Left lung (tissue), 14 donors: ENCODE measurements at places on chromosomes 7 and 10. TPM values are rescaled to one million over a fixed set of nuclear protein-coding genes. Genes with fewer than 3 reads are reported as not detected.

AMZ1 gene
- total RNA-seq: 0.13 TPM

TSPAN13 gene
- 121 TPM for total RNA-seq

BMPER gene
- 7.4 TPM for total RNA-seq

DNA sequence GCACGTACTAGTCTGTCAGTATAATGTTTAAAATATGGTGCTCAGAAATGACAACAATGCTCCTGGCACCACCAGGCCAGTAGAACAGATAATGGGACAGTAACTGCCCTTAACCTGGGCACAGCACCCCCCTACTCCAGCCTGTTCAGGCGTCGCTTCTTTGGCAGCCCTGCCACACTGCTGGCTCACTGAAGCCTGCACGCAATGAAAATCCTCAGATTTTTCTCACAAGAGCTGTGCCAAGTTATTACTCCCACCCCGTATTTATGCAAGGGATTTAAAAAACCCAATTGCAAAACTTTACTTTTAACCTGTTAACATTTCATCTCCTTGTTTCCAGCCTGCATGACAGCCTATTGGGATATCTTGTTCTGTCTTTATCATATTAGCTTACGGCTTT lies 56.6 kb upstream of the LAMB1 start:
- H3K4me1 ChIP-seq: peaks cover 2% of the 10 kb centered on the region
- H3K4me3 ChIP-seq: no peak overlapping the region
- H3K27me3 ChIP-seq: no peaks in the 10 kb centered on the region
- no peak overlapping the region for H3K27ac ChIP-seq

DNA sequence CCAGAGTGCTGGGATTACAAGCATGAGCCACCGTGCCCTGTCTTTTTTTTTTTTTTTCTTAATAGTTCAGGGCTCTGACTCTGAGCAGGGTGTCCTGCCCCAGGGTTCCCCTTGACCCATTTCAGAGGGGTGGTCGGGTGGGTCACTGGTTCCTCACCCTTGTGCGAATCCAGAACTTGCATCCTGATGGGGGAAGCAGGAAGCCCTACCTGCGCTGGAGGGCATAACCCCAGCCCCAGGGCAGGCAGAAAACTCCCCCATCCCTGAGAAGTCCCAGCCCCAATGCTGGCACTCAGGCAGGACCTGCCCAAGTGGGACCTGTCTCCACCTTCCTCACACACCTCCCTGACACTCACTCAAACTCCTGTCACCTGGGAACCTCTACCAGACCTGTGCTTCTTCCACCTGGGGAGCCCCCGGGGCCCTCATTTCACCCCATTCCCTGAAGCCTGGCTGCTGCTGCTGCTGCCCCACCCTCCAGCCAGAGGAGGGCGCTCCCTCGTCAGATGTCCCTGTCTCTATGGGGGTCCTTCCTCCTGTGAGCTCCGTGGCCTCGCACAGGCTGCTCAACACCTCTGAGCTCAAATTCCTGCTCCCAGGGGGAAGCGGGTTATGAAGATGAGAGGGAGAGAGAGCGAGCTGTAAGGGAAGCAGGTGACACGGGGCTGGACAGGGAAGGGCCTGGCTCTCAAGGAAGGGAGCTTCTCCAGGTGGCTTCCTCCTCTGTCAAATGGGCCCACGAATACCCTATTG lies 15.1 kb upstream of the ZNF273 start:
- peak overlapping the region; percentile 48 for H3K4me3 ChIP-seq
- no peak for DNase-seq
- H3K27ac ChIP-seq: no peak overlapping the region
- H3K4me1 ChIP-seq: peaks cover 20% of the 10 kb centered on the region
- H3K27me3 ChIP-seq: peaks cover 7% of the 10 kb centered on the region
- H3K36me3 ChIP-seq: no peaks in the 10 kb centered on the region

DNA sequence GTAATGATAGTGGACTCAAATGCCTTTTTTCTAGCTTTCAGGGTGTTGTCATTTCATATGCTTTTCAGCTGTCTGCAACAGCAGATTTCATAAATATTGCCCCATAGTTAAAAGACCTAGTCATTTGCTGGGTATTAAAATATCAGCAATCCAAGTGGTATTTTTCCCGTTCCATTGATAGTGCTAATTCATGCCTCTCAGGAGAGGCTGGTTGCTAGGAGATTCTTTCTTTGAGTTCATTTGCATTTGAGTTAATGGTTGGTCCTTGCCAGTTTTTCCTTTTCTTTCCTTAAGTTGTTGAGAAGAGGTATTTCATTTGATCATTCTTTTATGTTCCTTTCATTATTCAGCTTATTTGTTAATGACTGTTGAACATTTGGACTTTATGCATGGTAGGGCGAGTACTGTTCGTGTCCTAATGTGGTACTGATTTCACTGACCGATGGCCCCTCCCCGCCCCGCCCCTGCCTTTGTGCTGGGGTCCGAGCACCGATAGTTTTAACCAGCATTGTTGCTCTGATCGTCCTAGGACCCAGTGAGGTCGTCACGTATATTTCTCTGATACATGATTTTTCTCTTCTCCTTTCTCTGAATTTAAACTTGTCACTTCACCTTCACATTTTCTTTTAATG lies 128.6 kb downstream of the CCNY start:
- H3K4me1 ChIP-seq: peaks cover 57% of the 10 kb centered on the region
- H3K27me3 ChIP-seq: no peaks in the 10 kb centered on the region
- no peak overlapping the region for H3K4me3 ChIP-seq
- no peak overlapping the region for H3K27ac ChIP-seq
- no peaks in the 10 kb centered on the region for H3K36me3 ChIP-seq
- DNase-seq: no peak

DNA sequence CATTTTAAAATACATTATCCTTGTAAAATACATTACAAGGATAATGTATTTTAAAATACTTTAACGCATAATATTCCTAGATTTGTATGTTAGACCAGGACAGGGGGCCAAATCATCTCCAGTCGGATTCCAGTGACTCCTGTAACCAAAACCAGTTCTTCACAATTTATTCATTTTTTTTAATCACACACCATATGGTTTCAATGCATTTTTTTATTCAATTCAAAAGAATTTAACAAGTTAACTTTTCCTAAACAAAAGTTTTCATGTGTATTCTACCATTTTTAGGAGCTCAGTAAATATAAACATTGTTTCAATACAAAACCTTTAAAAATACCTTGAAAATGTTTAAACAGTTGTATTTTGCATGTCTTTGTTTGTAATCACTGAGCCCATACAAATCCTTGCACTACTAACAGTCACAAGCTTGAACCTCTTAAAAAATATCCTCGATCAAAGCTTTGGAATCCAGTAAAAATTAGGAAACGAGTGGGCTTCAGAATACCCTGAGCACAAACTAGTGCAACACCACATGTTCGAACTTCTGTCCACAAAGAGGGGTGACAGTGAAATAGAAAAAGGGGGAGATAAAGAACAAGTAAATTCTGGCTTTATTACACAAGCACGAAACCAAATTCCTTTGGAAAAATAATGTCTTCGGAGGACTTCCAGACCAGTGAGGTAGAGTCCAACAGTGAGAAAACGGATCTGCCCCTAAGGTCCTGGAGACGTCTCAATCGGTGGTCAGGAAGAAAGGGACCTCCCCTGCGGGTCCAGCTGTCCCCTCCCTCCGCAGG lies 1.6 kb downstream of the CCDC71L start:
- peak overlapping the region; percentile 97 for H3K27ac ChIP-seq
- no peak for DNase-seq
- no peaks in the 10 kb centered on the region for H3K27me3 ChIP-seq
- H3K4me1 ChIP-seq: peaks cover 30% of the 10 kb centered on the region
- peak overlapping the region; percentile 77 for H3K4me3 ChIP-seq
- no peaks in the 10 kb centered on the region for H3K36me3 ChIP-seq

DNA sequence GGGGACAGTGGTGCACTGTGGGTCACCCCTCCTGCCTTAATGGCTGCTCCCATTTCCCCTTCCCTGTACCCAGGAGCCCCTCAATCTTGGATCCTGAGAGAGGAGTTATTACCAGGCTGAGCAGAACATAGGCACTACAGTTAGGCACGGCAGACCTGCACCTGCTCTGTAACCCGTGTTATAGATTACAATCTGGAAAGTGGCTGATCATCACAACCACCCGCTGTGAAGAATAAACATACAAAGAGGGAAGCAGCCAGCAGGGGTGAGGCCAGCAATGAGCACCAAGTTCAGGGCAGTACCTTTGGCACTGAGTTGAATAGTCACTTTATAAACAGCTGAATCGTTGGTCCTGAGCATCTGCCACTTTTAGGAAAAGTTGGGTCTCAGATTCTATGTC lies 1.7 kb downstream of the CDHR1 start:
- H3K4me1 ChIP-seq: peaks cover 9% of the 10 kb centered on the region
- H3K4me3 ChIP-seq: no peak overlapping the region
- no peak for DNase-seq
- H3K36me3 ChIP-seq: no peaks in the 10 kb centered on the region

- H3K27ac ChIP-seq: no peak overlapping the region
- H3K4me3 ChIP-seq: no peak overlapping the region
- H3K4me1 ChIP-seq: peaks cover 7% of the 10 kb centered on the region
- no peaks in the 10 kb centered on the region for H3K27me3 ChIP-seq
- H3K36me3 ChIP-seq: no peaks in the 10 kb centered on the region
These were observed 1083.6 kb downstream of the KCNMA1 start for GRCh38 chr10:76554033-76554408.

GRCh38 chr7:150449206-150449952 lies 1.1 kb upstream of the GIMAP8 start:
- H3K4me3 ChIP-seq: no peak overlapping the region
- no peaks in the 10 kb centered on the region for H3K36me3 ChIP-seq
- H3K27ac ChIP-seq: peak overlapping the region; percentile 95
- H3K27me3 ChIP-seq: no peaks in the 10 kb centered on the region
- no peak for DNase-seq
- H3K4me1 ChIP-seq: peaks cover 10% of the 10 kb centered on the region

GRCh38 chr7:40584667-40585433 lies 450.0 kb downstream of the SUGCT start:
- H3K27me3 ChIP-seq: no peaks in the 10 kb centered on the region
- DNase-seq: no peak
- no peak overlapping the region for H3K27ac ChIP-seq
- peaks cover 6% of the 10 kb centered on the region for H3K4me1 ChIP-seq
- no peaks in the 10 kb centered on the region for H3K36me3 ChIP-seq

GRCh38 chr7:1981201-1981877 lies 251.4 kb downstream of the MAD1L1 start:
- H3K27ac ChIP-seq: no peak overlapping the region
- H3K4me1 ChIP-seq: no peaks in the 10 kb centered on the region
- H3K27me3 ChIP-seq: no peaks in the 10 kb centered on the region
- no peak overlapping the region for H3K4me3 ChIP-seq
- H3K36me3 ChIP-seq: peaks cover 38% of the 10 kb centered on the region

DNA sequence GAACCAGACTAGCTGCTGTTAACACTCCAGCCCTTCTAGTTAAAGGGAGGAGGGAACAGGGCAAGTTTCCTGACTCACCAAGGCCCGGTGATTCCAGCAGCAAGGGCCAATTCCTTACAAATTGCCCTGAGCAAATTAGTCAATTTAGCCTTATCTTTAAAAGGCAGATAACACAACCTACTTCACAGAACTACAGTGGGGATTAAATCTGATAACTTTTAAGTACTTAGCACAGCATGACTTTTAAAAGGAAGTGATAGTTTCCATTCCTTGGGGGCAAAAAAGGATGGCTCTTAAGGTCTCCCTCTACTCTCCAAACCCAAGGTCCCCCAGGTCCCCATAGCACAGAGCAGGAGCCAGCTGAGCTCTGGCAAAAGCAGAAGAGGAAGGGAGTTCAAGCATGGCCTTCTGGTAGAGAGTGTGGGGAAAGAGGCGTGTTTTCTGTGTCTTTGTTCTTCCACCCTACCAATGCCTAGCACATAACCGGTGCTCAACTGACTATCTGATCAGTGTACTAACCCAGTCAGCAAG lies 4.0 kb downstream of the CDCA7L start:
- H3K4me3 ChIP-seq: no peak overlapping the region
- H3K27me3 ChIP-seq: peaks cover 8% of the 10 kb centered on the region
- H3K36me3 ChIP-seq: no peaks in the 10 kb centered on the region
- peaks cover 12% of the 10 kb centered on the region for H3K4me1 ChIP-seq
- peak overlapping the region; percentile 56 for H3K27ac ChIP-seq
- DNase-seq: no peak

- H3K4me1 ChIP-seq: no peaks in the 10 kb centered on the region
- H3K27ac ChIP-seq: no peak overlapping the region
- no peak for DNase-seq
- peaks cover 26% of the 10 kb centered on the region for H3K36me3 ChIP-seq
- no peaks in the 10 kb centered on the region for H3K27me3 ChIP-seq
These were observed 207.9 kb downstream of the TNS3 start for GRCh38 chr7:47373871-47374451.

DNA sequence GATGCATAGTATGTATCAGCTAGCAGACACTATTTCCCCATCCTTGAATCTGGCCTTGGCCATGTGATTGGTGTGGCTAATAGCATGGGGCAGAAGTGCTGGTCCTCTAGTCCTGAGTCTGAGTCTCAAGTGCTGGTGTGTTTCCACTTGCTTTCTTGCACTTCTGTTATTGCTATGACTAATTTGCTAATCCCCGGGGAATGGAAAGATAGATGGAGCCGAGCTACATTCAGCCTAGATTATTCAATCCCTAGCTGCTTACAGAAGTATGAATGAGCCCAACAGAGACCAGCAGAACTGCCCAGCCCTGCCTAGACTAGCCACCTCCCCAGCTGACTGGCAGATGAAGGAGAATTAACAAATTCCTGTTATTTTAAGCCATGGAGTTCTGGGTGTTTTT lies 53.2 kb upstream of the SYPL1 start:
- peaks cover 11% of the 10 kb centered on the region for H3K4me1 ChIP-seq
- DNase-seq: no peak
- H3K36me3 ChIP-seq: no peaks in the 10 kb centered on the region
- no peak overlapping the region for H3K4me3 ChIP-seq
- peaks cover 3% of the 10 kb centered on the region for H3K27me3 ChIP-seq

DNA sequence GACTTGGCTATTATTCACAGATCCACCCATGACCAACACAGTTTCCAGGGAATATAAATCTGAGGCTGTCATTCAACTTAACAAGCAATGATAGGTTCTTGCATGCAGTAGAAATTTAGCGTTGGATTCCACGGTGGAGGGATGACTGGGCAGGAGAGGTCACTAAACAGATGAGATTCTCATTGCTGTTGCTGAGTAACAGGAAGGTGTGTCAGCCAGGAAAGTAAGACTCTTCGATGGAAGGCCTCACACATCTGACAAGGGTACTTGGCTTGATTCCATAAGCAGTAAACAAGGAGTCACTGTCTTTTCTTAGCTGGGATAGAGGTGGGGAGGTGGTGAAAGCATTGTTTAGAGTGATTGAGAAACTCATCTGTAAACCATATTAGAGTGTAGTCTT lies 1152.0 kb downstream of the SORCS3 start:
- no peaks in the 10 kb centered on the region for H3K27me3 ChIP-seq
- H3K4me3 ChIP-seq: no peak overlapping the region
- no peak for DNase-seq
- H3K36me3 ChIP-seq: no peaks in the 10 kb centered on the region
- H3K27ac ChIP-seq: no peak overlapping the region
- no peaks in the 10 kb centered on the region for H3K4me1 ChIP-seq

- no peak overlapping the region for H3K27ac ChIP-seq
- no peak for DNase-seq
- no peak overlapping the region for H3K4me3 ChIP-seq
- no peaks in the 10 kb centered on the region for H3K27me3 ChIP-seq
These were observed 58.0 kb downstream of the ADK start for GRCh38 chr10:74208997-74209396.
